GM23248 (cell line): ENCODE measurements at places on chromosomes 2 and 18.

GRCh38 chr2:223055836-223056235 lies 3.8 kb downstream of the KCNE4 start:
- DNase-seq = no peak

DNA sequence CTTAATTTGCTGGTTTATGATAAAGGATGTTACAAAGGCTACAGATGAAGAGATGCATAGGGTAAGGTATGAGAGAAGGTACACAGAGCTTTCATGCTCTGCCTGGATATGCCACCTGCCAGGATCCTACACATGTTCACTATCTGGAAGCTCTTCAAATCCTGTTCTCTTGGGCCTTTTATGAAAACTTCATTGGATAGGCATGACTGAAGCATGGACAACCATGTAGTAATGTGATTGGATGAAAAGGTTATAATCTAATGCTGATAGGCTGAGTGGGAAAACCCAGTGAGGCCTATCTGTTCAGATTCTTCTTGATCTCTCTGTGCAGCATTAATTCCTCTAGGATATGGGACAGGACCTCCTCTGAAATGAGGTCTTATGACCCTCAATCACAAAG lies 26.8 kb downstream of the HNMT start:
- DNase-seq = no peak

GRCh38 chr2:118520246-118520645 lies 327.2 kb downstream of the EN1 start:
- DNase-seq = no peak

- DNase-seq = peak; percentile 29
These were observed 33.3 kb downstream of the DOCK10 start for GRCh38 chr2:225008935-225009334.

DNA sequence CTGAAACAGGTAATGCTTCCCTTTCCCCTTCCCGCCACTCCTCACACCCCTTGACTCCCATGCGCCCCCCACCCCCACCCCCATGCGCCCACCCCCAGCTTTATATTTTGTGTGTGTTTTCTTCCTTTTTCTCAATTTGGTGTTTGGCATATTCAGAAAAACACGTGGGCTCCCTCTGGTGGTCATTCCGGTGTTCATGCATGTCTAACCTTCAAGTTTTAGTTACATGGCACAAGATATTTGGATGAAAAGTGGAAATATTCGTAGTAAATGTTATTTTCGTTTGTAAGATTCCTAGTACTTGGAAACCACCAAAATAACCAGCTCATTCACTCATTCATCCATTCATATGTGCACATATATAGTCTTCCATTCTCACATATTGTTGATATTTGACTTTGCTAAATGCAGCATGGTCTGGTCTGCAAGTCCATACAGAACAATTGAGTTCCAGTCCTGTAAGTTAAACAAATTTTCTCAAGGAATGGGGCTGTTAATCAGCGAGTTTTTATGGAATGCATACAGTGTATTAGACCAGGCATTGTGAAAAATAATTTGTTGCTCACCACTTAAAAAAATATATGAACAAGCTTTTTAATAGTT lies 143.6 kb upstream of the MAP3K20 start:
- peak; percentile 73 for DNase-seq

- no peak for DNase-seq
These were observed 12.7 kb downstream of the SALL3 start for GRCh38 chr18:78992041-78993011.

DNA sequence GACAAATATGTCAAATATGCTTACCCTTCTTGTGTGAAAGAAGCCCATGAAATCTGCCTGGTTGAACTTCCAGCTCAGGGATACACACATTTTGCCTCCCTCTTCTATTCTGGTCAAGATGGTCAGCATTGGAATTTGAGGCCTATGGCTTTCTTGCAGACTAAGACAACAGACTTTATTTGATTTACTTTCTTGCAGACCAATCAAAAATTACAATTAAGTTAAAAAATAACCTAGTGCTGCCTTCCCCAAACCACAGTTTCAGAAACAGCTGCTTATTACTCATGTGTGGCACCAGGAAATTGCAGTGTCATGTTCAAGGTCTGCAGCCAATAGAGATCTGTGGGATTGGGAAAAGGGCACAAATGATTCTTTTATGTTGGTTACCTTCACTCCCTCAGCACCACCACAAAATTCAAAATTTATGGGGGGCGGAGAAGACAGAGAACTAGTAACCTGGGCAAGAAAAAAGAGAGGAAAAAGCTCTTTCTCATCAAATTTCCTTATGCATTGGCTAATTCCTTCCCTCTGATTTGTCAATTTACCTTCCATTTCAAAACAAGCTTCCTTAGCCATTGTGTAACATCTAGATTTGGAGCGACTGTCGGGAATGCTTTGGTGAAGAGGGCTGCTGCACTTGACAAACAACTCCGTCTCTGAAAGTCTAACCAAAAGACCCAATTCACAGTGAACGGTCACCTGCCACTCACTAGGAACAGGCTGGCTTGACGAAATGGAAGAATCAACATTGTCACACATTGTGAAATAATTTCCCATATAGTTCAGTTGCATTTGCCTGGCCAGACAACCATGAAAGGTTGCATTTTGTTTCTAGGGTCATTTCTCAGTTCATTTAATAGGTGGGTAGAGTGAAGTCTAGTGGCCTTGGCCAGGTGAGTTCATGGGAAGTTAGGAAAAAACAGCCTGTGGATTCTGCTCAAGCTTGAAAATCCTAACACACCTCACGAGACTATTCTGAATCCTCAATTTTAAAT lies 100.4 kb upstream of the FZD5 start:
- DNase-seq = peak; percentile 80
